ENCODE measurements at places on chromosomes 5 and 9.
A peak's percentile ranks its signal among the peaks of the same experiment; 100 is the strongest.

DNA sequence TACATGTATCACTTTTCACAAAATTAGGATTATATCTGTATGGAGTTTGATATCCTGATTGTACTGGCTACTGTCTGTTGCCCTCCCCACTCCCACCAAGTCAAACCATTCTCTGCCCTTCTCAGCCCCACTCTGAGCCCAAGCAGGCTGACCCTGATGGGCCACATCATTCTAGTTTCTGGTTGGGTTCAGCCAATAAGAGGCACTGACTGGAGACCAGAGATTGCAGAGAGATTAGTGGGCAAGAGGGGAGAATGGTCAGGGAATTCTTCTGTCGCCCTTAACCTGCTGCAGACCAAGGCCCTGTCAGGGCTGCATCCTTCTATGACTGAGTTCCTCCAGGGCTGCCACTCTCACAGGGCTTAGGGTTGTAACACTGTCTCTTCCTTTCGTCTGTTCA lies 2.7 kb downstream of the HSPB3 start:
- DNase-seq = no peak

DNA sequence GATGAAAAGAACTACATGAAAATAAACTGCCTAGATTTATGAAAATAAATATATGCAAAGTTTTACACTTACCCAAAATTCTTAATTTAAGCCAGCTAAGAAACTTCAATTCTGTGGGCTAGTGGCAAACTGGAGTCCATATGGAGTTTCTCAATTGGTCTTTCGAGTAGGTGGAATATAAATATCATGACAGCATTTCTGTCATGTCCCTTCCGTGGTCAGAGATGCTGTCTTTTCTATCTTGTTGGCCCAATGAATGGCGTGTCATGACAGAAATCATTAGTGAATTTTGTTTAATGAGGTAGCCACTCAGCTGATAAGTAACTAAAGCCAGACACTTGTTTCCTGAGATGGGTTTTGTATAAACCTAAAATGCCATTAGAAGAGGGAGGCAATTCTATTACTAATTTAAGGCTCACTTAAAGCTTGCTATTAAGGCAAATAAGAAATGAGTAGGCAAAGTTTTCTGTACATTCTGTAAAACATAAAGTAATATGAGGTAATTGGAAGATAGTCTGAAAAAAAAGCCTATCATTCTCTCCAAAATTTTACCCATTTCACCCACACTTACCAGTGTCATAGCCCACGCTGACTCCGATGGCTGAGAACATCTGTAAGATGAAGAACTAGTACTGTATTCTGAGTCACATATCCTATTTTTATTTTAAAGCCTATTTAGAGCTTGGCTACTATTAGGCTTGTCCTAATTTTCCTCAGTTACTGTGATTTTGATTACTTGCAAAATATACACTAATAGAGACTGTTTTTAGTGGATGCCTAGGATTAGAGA lies 419.3 kb upstream of the MEF2C start:
- DNase-seq = no peak

DNA sequence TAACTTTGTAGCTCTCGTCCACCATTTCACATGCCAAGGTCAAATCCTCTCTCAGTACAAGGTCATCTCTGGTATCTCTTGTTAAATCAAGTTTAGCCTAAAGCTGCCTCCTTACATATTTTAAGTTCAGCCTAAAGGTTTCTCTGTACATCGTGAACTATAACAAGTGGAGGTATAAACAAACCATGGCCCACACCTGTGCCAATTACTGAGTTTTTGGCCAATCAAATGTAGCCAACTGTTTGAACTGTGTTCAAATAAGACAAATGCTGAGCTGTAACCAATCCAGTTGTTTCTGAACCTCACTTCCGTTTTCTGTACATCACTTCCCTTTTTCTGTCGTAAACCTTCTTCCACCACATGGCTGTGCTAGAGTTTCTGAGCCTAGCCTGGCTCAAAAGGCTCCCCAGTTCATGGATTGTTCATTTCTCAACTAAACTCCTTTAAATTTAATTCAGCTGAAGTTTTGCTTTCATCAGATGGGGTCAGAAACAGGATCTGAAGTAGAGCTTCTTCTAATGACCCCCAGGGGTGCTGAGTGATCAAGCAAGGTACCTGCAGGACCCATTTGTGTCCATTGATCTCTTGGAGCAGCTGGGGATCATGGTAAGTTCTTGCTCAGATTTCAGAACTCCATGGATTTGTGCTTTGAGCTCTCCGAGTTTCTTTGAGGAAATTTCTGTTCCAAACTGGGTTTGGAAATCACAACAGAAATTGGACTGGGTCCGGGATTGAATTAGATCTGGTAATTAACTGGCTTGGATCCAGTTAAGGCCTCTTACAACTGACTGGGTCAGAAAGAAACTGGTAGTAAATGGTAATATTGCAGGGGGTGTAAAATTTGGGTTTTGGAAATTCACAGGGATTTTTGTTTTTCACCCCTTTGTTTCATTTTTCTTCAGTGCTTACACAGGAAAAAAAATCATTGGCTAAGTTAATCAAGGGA lies 11.0 kb upstream of the NANS start:
- peak; percentile 90 for DNase-seq

GRCh38 chr5:13359344-13359743 lies 585.1 kb downstream of the DNAH5 start:
- no peak for DNase-seq

DNA sequence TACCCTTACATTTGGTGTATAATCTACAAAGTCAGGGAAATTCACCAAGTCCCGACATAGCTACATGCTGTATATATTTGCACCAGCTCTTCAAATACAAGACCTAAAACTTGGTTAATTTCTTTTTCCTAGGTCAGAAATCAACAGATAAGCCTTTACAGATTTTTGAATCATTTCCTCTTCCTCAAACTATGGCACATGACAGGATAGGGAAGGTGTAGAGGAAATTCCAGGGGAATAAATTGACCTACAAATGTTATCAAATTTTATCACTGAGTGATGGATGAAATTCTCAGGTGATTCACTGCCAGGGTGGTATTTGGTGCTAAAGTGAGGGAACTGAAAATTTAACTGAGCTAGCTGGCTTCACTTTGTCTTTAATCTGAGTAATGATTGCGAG lies 360.0 kb downstream of the BNC2 start:
- no peak for DNase-seq

GRCh38 chr5:179263391-179264052 lies 81.7 kb downstream of the ADAMTS2 start:
- no peak for DNase-seq

GRCh38 chr9:137162505-137163364 lies 7.1 kb downstream of the LRRC26 start:
- no peak for DNase-seq

DNA sequence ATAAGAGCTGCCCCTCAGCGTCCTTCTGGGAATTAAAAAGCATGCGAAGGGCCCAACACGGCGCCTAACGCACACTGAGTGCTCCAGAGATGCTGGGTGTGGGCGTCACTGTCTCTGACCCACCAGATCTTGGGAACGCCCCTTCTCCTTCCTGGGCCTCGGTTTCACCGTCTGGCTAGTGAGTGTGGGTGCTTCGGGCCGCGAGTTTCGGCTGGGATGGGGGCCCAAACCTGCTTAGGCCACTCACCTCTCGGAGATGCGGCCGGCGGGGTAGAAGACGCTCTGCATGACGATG lies 3.7 kb downstream of the PIP5KL1 start:
- DNase-seq = no peak

DNA sequence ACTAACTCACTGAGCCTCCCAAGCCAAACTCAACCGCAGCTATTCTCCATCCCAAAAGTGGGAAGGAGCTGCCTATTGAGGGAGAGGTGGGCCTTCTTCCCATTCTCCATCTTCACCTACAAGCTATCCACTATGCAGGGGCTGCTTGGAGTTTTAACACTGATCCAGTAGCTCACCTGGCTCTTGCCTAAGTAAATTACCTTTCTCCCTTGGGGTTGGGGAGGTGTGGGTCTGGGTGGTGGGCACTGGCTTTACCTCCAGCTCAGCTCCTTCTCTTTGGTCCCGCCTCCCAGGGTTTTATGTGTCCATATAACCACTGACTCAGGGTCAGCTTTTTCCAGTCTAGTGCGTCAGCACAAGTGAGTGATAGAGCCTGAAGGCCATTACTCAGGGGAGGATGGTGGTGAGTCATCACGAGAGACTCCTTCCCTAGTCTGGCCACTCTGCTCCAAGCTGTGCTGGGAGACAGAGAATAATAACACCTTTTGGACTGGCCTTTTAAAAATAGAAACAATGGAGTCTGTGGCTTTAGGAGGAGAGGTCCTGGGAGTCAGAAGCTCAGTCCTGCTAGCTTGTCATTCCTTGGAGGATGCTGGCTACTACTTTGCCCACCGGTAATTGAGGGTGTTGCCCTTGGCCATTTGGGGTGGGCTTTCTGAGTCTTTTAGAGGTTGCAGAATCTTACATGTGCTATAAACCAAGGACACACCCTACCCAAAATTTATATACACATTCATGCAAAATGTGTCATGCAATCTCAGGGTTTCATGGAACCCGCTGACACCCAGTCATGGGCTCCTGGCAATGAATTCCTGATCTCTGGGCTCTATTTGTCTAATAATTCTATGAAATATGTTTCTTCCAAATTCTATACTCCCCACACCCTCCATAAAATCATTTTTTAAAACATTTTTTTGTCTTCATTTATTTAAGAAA lies 35.6 kb upstream of the ATP6V1G1 start:
- DNase-seq = no peak

GRCh38 chr5:78538240-78538850 lies 110.2 kb downstream of the LHFPL2 start:
- no peak for DNase-seq

DNA sequence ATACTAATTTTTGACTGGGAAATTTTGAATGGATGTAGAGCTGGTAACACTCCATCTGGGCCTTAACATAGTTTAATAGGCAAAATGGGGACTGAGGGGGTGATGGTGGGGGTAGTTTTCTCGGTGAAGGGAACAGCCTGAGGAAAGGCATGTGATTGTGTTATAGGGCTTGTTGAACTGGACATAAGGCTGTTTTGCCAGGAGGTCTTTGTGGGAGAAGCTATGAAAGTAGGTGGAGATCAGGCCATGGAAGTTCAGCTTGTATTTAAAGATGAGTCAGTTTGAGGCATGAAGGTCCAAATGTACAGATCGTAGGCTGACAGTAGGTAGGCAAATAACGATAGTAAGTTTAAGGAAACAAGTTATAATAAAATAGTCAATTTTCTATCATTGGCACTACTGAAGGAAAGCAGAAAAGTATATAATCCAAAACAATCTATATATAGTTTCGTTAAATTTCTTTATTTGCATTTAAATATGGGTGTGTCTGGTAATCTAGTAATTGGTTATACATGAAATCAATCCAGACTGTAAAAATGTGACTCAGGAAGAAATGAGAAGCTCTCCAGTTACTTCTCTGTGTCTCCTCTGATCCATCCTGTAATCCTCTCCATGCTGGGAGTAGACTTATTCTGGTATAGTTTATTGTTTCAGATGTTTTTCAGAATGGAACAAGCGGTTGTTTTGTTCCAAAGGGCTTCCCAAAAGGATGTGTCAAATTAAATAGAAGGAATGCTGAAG lies 2.8 kb downstream of the CSNK1G3 start:
- DNase-seq = no peak

DNA sequence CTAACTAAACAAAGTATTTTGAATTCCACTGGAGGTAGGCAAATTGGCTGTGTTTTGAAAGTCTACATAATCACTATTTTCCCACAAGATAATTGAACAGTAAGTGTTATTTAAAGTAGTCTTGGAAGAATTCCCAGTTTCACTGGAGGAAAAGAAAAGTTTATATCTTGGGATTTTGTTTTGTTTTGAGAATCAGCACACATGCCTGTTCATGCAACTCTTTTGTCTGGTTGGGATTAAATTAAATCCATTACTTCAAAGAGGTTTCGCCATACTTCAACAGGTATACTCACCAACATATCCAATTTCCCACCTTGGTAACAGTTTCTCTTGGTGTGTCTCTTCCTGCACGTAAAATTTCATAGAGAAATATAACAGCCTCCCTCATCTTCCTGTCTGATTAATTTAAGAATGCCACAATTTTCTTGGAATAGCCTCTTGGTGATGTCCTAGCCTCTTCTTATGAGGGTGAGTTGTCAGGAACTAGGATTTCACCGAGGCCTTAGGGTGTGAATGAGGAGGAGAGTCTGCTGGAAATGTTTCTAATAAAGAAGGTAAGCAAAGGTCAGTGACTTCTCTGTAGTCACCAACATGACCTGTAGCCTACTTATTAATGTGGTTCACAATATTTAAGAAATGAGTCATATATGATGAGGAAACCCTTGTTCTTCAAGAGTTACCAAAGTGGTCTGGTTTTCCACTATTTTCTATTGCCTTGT lies 48.1 kb downstream of the ITGA2 start:
- DNase-seq = no peak

DNA sequence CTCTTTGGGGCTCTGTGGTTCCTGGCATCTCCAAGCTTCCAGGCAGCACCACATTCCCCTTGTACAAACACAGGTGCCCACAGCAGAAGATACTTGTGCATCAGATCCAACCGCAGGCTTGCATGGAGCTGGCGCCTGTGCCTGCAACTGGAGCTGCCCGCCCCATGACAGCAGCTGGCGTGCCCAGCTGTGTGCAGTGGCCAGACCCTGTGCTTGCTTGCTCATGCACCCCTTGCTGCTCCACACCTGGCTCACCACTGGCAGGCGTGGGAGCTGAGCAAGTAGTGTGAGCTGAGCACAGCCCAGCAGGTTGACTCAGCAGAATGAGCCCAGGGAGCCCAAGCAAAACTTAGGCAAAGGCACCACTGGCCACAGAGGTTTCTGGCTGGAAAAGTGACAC lies 84.4 kb upstream of the STARD4 start:
- no peak for DNase-seq

Measured in Jurkat, Clone E6-1 (cell line).